Activated T-cell treated with anti-CD3 and anti-CD28 coated beads, Interleukin-2, amount 50 U/mL, for 48 hours (primary cell): ENCODE measurements at places on chromosomes 1 and 21.

DNA sequence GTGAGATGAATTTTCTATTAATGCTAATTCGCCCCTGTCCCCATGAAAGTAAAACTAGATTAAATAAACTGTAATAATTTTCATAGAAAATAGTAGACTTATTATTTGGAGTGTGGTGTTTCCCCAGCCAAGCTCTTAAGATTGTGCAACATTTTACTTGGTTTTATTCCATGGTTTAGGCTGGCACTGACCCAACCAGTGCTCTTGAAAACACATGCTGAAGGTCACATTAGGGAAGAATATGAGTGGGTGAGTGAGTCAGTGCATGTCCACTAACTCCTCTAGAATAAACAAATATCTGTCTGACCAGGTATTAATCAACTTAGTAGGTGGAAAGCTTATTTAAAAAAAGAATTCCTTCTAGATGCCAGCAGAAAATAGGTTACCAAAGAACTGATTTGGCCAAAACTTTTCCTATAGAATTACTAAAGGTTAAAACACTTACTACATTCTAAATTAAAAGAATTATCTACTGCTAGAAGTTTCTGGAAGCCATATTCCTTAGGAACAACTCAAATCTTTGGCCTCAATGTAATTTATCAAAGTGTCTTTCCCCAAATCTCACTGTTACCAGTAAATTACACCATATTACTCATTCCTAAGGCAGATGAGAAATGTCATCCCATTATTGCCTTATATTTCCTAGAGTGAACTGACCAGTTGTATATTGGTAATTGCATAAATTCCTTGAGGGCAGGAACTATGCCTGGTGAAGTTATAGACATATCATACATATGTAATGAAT is 89.7 kb upstream of the RGS1 start:
- no peak for DNase-seq

- no peak for DNase-seq
These were observed 34.8 kb upstream of the MYSM1 start for GRCh38 chr1:58734630-58735029.

GRCh38 chr1:202069662-202070061 is 53.1 kb upstream of the GPR37L1 start:
- no peak for DNase-seq

DNA sequence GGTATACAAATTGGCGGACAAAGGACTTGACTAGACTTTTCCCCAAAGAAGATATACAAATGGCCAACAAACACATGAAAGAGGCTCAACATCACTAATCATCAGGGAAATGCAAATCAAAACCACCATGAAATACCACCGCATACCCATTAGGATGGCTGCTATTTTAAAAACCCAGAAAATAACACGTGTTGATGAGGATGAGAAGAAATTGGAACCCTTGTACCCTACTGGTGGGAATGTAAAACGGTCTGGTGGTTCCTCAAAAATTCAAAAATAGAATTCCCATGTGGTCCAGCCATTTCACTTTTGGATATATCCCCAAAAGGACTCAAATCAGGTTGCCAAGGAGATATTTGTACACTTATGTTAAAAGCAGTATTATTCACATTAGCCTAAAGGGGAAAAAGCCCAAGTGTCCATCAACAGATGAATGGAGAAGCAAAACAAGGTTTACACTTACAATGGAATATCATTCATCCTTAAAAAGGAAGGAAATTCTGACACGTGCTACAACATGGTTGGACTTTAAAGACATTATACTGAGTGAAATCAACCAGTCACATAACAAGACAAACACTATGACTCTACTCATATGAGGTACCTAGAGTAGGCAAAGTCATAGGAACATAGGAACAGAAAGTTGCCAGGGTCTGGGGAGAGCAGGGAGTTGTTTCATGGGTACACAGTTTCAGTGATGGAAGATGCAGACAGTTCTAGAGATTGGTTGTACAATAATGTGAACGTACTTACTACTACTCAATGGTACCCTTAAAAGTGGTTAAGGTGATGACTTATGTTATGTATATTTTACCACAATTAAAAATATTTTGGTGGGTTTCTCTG is 17.0 kb downstream of the CD34 start:
- DNase-seq, result no peak

DNA sequence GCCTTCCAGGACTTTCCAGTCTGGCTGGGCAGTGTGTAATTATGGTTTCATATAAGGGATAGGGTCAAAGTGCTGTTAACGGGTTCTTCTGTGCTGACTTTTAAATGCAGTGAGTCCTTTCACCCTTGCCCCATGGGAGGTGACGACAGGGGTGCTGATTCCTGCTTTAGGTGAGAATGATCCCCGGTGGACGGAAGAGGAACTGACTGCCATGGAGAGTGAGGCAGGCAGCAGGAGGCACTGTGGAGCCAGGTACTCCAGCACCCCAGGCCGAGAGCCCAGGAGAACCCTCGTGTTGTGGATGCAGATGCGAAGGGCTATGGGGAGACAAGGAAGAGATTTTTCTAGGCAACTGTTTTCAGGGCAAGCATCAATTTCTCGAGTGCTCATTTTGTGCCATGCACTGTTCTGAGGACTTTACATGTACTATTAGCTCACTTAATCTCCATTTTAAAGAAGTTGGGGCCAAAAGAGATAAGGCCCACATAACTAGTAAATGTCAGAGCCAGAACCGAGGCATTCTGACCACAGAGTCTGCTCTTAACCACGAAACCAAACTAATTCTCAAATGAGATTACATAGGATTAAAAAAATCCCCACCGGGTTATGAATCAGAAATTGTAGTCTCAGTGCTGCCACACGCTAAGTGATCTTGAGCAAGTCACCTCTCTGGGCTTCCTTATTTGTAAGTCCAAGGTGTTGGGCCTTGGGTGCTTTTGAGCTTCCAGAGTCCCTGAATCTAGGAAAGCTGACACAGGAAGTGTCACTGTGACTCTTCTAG is 28.2 kb downstream of the STPG1 start:
- peak; percentile 54 for DNase-seq
